ENCODE measurements at places on chromosomes 2 and 18. TPM values are rescaled to one million over a fixed set of nuclear protein-coding genes. Genes with fewer than 3 reads are reported as not detected.

DNA sequence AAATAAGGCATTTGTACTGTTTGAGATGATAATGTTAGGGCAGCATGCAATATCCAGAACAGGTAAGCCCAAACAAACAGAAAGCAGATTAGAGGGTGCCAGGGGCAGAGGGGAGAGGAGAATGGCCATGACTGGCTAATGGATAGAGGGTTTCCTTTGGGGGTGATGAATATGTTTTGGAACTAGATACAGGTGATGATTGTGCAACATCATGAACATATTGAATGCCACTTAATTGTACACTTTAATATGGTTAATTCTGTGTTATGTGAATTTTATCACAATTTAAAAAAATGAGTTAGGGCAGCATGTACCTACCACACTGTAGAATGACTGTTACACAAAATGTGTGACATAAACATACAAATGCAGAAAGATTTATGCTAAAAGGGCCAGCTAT, 255.5 kb upstream of the FN1 start:
- DNase-seq: no peak

- DNase-seq: no peak
Observed at GRCh38 chr2:214482728-214483127, 71.9 kb downstream of the VWC2L start.

The LRRTM1 gene
- polyA plus RNA-seq: 2.7 TPM

DNA sequence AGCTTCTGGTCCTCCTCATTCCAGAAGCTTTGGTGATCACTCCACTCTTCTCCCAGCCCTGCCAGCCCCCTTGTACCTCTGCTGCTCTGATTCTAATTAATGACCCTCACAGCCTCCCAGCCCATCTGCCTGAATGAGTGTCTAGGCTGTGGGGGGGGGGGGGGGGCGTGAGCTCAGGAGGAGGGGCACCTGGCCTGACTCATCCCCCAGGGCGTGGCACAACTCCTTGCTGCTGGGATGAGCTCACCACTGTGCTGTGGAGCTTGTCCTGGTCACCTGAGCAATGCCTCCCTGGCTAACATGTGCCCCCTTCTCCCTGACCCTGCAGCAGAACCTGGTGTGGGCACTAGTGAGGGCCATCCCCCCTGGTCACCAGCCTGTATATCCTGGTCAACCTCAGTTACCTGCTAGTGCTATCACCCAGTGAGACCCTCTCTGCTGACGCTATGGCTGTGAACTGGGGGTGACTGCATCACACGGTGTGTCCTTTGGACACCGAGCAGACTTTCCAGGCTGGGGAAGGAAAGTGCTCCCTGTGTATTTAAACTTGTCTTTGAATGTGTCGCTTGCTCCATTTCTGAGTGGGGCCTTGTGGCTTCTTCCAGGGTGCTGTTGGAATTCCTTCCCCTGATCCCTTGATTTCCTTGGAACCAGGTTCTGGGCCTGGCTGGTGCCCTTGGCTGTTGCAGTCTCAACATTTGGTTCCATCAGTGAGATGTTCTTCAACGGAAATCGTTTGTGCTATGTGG, 41.5 kb upstream of the PUM2 start:
- DNase-seq: peak; percentile 71

The KDSR gene
- polyA plus RNA-seq: 50.7 TPM

DNA sequence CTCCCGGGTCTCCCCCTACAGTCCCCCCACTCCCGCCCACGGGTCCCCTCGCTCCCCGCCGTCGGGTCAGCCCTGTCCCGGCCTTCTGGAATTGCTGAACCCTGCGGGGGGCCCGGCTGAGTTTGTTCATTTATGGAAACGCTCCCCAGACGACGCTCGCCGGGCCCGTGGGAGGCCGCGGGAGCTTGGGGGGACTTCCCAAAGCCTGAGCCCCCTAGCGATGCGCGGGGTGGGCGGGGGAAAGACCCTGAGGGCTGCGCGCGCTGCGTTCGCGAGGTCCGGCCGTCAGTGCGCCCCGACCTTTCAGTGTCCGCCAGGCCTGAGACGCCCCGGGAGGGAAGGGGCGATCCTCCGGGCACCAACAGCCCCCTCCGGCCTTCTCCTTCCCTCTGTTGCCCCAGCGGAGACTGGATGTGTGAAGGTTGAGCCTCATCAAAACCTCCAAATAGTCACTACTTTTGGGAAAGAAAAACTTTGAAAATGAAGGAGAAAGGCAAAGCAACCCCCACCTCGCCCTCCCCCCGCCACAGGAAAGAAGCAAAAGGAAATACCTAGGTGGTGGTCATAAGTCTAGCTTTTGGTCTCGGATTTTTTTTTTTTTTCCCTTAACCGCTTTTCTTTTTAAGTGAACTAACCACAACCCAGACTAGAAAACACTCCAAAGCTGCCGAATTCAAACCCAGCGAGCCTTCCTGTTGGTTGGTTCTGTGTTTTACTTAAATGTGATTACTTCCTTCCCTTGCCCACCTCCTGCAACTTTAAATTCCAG, 509 bp upstream of the CYS1 start:
- peak; percentile 27 for DNase-seq

The ZNF397 gene
- polyA plus RNA-seq: 5.2 TPM

DNA sequence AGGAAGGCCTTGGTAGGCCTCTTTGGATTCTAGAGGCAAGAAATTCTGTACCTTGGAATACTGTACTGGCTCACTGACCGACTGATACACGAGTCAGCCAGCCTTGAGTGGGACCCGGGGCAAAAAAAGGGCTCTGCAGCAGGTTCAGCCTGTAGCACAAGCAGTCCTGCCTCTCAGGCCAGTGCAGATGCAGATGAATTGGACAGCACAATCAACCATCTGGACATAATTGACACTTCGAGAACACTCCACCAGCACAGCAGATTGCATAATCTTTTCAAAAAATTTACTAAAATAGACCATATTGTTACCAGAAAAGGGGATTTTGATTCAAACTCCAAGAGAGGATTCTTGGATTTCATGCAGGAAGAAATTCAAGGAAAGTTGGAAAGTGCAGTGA, 241.6 kb downstream of the RPIA start:
- DNase-seq: no peak

- no peak for DNase-seq
Observed at GRCh38 chr2:121791290-121791689, 35.8 kb downstream of the TSN start.

- no peak for DNase-seq
Observed at GRCh38 chr2:32755666-32756065, 127.8 kb downstream of the TTC27 start.

All from hepatocyte (in vitro differentiated cells).